ENCODE measurements at places on chromosomes 1 and 21.

DNA sequence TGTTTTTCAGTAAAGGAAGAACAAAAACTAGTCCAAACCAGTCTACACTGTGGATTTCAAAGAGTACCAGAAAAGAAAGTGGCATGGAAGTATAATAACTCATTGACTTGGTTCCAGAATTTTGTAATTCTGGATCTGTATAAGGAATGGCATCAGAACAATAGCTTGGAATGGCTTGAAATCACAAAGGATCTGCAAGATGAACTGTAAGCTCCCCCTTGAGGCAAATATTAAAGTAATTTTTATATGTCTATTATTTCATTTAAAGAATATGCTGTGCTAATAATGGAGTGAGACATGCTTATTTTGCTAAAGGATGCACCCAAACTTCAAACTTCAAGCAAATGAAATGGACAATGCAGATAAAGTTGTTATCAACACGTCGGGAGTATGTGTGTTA, 21.3 kb downstream of the CHODL start:
- no peak for DNase-seq

- DNase-seq = no peak
Observed at GRCh38 chr1:247212627-247213617, 41.1 kb upstream of the ZNF124 start.

DNA sequence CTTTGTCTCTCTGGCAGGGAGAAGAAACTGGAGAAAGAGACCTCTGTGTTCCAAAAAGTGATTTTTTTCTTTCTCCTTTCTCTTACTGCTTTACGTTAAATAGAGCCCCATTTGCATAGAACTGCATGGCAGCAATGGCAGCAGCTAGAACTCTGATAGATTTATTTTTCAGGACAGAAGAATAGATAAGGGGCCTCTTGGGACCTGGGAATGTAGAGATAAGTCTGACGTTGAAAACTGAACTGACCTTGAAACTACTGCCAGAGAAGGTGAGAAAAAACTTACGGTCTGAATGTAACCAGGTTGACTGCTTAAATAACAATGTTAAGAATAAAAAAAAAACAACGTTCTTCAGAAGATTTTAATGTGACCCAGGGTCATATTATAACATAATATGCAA, 25.4 kb upstream of the B3GALT5 start:
- DNase-seq = no peak

- no peak for DNase-seq
Observed at GRCh38 chr1:164662955-164663354, 104.0 kb downstream of the PBX1 start.

DNA sequence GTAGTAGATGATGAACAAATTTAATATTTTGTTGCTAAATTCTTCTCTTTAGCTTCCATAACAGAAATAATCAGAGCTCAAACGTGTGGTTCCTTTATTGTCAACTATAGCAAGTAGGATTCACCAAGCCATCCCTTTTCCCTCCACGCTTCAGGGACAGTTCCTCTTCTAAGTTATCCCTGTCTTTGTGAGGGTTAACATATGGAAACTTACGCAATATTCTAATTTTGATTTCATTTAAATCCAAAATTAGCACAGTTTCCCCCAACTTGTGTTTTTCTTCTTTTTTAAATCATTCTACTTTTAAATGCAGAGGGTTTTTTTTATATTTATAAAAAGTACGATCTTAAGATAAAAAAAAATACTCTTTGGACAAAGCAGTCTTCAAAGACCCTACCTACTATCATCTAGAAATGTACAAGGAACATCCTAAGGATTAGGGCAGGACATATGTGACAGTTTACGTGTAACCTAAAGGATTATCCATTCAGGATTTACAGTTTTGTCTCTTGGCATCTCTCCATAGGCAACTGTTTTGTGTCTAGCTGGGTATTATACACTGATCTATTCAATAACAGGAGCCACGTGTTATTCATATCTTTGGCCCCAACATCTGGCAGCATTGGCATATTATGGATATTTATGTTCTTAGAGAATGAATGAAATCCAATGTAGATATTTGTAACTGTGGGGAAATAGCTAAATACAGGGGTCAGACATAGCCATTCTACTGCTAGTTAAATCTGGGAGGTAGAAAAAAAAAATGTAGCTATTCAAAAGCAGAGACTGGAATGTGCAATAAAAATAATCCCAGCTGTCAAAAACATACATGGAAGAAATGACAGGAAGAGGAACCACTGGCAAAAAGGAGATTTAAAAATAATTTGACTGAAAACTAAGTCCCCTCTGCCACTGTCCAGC, 272.9 kb downstream of the NEGR1 start:
- DNase-seq = no peak

GRCh38 chr1:78096017-78096416, 50.3 kb downstream of the GIPC2 start:
- no peak for DNase-seq

DNA sequence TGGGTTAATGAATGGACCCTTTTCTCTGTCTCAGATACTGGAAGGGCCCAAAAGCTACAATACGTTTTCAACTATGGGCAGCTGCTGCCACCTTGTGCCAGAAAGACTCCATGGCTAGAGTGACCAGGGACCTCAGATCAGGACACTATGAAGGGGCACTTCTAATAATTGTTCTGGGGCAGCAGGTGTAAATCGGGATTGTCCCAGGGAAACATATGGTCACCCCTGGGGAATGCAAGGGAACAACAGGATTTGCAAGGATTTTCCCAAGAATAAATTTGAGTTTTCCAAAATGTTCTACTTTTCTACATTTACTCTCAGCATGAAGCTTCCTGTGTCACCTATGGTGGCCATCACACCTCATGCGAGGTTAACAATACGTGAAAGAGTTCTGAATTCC, 12.0 kb upstream of the FCAMR start:
- DNase-seq = peak; percentile 57

- no peak for DNase-seq
Observed at GRCh38 chr1:7256526-7256925, 471.3 kb downstream of the CAMTA1 start.

DNA sequence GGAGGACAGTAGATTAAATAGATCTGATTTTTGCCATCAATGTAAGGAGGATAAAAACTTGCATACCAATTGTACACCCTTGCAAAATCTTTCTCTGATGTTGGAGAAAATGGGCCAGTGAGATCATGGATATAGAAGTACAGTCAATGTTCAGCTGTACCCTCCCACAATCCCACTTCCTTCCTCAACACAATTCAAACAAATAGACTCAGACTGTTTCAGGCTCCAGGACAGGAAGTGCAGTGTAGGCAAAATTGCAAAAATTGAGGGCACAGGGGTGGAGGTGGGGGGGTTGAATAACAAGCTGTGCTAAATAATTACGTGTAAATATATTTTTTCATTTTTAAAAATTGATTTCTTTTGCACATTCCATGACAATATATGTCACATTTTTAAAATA, 3.9 kb upstream of the IFI44 start:
- DNase-seq = peak; percentile 58

All from CD4-positive, alpha-beta memory T cell (primary cell).